ENCODE measurements at places on chromosomes 7 and 10.

- DNase-seq = no peak
Observed at GRCh38 chr7:113040849-113041248, 45.8 kb downstream of the GPR85 start.

GRCh38 chr7:102096012-102096332 lies 190.7 kb upstream of the SH2B2 start:
- no peak for DNase-seq

- DNase-seq = no peak
Observed at GRCh38 chr10:6142644-6143043, 53.8 kb downstream of the RBM17 start.

GRCh38 chr10:98666276-98666675 lies 219.5 kb upstream of the HPS1 start:
- DNase-seq = no peak

- DNase-seq = no peak
Observed at GRCh38 chr7:157739650-157740049, 402.8 kb downstream of the DNAJB6 start.

GRCh38 chr7:129831424-129832058 lies 121.2 kb downstream of the UBE2H start:
- peak; percentile 85 for DNase-seq

- DNase-seq = no peak
Observed at GRCh38 chr10:73774637-73775036, 7.2 kb upstream of the CHCHD1 start.

GRCh38 chr7:101681170-101682007 lies 52.3 kb upstream of the MYL10 start:
- peak; percentile 84 for DNase-seq

DNA sequence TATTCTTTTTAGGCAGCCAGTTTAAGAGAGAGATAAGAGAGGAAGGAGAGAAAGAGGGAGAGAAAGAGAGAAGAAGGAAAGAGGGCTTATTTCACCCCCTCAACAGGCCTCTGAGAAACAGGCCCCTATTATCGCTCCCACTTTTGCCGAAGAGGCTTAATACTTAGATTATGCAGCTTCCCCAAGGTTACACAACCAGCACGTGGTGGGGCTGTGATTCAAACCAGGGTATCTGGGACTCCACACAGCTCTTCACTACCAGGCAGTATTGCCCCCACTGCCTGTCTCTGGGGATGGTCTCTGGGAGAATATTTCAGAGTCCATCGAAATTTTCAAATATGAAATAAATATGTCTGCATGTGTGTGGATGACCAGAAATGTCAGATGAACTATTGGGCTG lies 3.0 kb downstream of the GIMAP1 start:
- no peak for DNase-seq

GRCh38 chr7:91776171-91776570 lies 104.3 kb downstream of the MTERF1 start:
- no peak for DNase-seq

DNA sequence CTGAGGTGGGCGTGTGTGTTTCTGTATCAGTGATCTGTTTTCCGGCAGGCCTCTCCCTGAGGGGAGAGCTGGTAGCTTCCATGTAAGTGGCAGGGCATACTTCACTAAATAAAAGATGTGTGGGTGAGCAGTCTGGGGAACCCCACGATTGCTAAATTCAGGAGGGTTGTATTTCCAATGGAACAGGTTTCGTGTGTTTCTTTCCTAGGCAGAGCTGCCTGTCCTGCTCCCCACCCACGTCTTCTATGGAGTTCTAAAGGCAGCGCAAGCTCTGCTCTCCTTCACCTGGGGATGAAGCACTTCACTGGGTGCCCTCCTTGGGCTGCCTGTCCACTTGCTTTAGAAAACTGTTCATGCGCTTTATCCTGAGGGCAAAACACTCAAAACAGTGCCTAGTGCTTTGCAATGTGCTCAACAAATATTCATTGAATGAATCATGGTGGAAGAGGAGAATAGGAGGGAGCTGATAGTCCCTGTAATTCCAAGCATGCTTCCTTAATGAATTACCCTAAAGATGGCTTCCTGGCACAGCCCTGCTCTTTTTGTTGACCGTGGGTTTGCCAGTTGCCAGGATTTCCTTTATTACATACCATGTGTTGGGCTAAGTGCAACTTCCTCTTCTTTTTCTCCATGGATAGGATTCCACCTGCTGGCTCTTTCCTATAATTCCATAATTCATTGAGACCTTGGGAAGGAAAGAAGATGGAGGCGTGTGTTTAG lies 50.6 kb upstream of the SRPK2 start:
- peak; percentile 78 for DNase-seq

- no peak for DNase-seq
Observed at GRCh38 chr10:65320236-65321026, 1605.4 kb upstream of the LRRTM3 start.

DNA sequence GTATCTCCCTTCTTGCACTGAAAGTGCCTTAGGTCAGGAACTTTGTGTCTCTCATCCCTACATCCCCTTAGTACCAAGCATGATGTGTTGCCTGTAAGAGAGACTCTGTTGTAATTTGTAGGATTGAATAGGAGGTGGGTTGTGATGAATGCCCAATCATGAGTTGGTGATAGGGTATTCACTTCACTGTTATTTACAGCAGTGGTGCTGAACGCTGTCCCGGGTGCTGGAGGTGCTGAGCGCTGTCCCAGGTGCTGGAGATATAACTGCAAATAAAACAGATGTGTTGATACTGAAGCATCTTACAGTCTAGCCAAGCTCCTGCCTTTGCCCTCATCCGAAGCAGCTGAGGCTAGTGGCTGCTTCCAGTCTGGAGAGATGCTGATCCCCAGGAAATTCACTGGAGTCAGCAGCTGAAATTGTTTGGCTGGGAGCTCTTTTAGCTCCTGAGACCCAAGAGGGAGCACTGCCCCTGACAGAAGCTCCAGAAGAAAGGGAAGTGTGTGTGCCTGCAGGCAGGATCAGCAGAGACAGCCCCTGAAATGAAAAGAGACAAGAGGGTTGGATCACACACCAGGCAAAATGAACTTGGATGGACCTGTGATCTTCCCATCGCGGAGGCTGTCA lies 183.4 kb downstream of the SORCS3 start:
- peak; percentile 80 for DNase-seq

GRCh38 chr7:17501441-17502212 lies 203.2 kb downstream of the AHR start:
- DNase-seq = no peak

DNA sequence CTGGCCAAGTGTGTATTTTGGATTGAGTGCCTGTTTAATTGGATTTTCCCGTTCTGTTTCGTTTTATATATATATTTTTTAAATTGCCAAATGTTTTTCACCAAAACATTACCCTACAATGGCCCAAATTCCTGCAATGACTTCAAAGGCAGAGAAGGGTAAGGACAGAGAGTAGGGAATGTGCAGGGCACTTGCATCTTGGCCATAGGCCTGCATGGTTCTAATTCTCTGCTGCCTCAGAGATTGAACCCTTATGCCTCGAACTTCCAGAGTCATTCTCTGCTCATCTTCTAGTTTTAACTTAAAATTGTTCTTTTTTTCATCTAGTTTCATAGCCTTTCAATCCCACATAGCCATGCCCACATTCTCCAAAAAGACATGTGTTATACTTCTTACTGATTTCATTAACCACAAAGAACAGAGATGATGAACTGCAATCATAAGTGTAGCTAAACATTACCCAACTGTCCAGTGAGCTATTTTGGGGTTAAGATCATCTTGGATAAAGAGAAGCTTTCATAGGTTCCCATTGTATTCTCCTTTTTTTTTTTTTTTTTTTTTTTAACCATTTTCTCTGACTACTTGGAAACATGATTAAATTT lies 177.6 kb downstream of the PLXDC2 start:
- DNase-seq = no peak

DNA sequence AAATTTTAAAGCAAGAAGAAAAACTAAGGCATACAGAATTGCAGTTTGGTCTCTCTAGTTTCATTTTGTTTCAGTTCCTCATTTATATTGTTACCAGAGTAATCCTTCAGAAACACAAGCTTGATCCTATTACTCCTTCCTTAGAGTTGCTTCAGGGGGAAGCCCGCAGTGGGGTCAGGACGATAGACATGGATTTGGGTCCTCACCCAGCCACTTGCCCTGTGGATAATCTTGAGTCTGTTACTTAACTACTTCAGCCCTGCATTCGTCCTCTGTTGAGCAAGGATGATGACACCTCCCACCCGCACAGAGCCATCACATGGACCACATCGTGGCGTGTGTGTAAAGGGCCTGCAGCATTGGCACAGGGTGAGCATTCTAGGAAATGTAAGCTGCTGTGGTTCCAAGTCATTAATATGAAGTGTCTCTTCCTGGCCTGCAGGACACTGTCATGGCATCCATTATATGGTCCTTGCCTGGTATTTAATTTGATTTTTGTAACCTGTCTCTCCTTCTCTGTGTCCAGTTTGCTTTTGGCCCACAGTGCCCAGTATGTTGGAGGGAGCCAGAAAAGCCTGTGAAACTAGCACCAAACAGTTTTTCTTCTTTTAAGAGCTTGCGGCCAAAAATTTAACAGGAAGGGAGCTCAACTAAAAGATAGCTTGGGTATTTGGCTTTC lies 111.2 kb downstream of the EEPD1 start:
- DNase-seq = no peak

DNA sequence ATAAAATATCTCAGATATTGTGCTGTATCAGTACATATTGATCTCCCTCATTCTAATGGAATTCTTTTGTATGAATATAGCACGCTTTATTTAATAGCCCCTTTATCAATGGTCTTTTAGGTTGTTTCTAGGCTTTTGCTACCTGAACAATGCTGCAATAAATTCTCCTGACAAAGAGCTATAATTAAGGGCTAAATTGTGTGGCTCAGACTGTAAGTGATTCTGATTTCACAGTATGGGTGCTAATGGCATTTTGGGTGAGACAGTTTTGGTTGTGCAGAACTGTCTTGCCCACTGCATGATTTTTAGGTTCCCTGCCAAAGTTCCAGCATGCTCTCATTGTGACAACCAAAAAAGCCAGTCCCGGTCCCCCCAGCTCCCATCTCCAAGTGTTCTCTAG lies 363.2 kb downstream of the REEP3 start:
- DNase-seq = no peak

DNA sequence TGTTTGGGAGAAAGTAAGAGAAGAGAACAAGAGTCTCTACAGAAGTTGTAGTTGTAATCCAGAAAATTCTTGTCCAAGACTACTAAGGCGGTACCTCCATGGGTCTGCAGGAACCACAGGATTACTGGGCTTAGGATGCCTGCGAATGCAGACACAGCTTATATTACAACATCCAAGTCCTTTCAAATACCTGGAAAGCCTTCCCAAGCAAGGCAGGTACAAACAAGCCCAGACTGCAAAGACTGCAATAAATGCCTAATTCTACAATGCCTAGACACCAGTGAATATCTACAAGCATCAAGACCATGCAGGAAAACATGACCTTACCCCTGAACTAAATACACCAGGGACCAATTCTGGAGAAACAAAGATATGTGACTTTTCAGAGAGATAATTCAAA lies 178.2 kb downstream of the ARL4A start:
- DNase-seq = no peak

DNA sequence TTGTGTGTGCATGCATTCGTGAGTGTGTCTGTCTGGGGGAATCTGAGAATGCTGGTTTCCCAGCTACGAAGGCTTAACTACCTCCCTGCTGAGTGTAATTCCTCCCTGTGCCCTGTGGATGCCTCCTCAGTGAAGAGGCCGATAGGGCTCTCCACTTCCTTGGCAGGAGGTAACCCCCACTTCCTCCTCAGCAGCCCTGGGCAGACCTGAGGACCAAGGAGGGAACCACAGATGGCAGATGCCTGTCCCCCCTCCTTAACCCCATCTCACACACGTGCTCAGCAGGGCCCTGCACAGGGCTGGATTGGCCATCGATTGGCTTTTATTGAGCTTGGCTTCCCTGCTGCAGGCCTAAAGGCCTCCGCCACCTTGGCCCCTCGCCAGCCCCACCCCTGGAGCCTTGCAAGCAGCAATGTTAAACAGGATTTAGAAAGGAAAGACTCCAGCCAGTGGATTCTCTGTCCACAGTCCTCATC lies 45.6 kb upstream of the LRRC4 start:
- no peak for DNase-seq

- no peak for DNase-seq
Observed at GRCh38 chr7:127581716-127582115, 3.7 kb downstream of the GCC1 start.

GRCh38 chr10:89916468-89917215 lies 215.3 kb downstream of the KIF20B start:
- DNase-seq = no peak

DNA sequence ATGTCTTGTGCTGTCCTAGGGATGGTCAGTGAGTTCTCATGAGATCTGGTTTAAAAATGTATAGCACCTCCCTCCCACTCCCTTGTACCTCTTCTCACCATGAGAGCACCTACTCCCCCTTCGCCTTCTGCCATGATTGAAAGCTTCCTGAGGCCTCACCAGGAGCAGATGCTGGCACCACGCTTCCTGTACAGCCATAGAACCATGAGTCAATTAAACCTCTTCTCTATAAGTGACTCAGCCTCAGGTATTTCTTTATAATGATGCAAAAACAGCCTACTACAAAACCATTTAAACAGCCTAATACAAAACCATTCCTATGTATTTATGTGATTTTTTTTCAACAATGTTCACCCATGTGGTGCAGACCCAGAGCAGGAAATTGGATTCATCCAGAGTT lies 32.0 kb downstream of the KDM7A start:
- no peak for DNase-seq

GRCh38 chr7:6307762-6308161 lies 35.3 kb upstream of the CYTH3 start:
- DNase-seq = peak; percentile 76

- DNase-seq = peak; percentile 92
Observed at GRCh38 chr7:151017953-151018420, 6.3 kb downstream of the ATG9B start.

DNA sequence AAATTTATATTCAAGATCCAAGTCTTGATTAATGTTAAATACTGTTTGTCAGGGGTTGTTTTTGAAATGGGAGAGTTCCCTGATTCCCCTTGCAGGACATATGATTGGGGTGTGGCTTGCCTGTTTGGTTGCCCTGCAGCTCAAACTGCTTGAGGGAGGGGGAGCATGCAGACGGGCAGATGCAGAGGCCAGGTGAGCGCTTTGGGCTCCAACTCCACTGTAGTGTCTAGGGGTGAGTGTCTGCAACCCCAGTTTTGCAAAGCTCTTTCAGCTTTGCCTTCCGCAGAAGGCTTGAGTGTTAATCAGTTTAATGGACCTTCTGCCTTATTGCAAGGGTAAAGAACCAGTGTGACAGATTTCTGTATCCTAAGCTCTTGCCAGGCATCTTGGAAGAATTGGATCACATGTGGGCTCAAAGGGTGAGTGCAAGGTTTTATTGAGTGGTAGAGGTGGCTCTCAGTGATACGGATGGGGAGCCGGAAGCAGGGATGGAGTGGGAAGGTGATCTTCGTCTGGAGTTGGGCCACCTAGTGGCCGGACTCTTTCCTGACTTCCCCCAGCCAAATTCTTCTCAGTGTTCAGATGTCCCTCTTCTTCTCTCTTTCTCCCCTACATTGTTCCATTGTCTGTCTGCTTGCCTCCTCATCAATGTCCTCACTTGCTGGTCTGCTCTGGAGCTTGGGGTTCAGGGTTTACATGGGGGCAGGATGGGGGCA lies 479.7 kb downstream of the ATRNL1 start:
- DNase-seq = peak; percentile 60

GRCh38 chr7:112336936-112337576 lies 113.2 kb upstream of the IFRD1 start:
- no peak for DNase-seq

- DNase-seq = no peak
Observed at GRCh38 chr10:121926671-121927317, 1.0 kb downstream of the ATE1 start.
